Neuronal stem cell (in vitro differentiated cells): ENCODE measurements at places on chromosomes 6 and 20.

- DNase-seq, result no peak
Measured at GRCh38 chr20:34401741-34402455, 38.8 kb downstream of the ITCH start.

DNA sequence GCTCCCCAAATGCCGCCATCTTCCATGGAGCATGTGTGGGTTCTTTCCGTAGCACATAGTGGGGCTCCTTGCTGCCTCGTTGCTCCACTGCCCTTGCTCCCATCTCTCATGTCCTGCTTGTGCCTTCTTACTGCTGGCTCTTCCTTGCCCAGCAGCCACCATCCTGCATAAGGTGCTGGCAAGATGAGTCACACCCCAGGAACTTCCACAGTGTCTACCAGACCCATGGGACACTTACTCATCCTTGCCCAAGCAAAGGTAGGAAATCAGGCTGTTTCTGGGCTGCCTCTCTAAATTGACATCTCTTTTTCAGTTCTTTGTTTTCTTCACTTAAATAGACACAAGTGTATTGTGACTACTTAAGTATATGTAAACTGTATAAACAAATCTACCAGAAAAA, 39.4 kb upstream of the RGS17 start:
- DNase-seq, result no peak

- no peak for DNase-seq
Measured at GRCh38 chr6:38215651-38216311, 396.3 kb downstream of the ZFAND3 start.

DNA sequence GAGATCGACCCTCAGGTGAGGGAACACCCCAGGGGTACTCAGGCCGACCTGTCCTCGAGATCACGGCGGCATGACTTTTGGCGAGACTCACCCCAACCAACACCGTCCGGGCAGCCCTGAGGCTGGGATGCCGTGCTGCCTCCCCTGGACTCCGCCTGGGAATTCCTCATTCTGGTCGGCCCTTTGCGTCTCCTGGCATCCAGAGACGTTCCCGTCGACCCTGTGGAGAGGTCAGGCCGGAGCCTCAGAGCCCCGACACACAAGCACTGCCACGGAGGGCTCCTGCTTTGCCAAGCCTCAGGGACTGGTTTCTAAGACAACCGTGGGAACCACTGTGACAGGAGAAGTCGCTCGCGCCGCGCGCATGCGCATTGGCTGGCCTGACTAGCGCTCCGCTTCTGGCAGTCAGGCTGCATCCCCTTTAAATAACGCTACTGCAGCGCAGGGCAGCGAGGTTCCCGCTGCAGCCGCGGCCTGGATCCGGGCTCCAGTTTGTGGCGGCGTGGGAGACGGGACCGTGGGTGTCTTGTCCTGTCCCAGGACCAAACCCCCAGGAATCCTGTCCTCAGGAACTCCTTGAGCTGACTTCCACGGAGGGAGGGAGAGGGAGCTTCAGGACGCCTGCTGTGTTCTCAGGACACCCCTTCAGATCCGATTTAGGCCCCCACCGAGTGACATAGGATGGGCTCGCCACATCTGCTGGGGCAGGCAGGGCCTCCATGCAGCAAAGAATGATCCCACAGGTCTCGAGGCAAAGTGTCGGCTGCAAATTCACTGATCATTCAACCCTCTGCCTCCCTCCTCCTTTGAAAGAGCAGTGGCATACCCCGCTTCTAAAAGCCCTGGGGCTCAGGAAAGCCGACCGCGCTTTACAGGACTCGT, 163.2 kb upstream of the ZNF337 start:
- no peak for DNase-seq

- no peak for DNase-seq
Measured at GRCh38 chr6:6699741-6700367, 111.3 kb downstream of the LY86 start.

DNA sequence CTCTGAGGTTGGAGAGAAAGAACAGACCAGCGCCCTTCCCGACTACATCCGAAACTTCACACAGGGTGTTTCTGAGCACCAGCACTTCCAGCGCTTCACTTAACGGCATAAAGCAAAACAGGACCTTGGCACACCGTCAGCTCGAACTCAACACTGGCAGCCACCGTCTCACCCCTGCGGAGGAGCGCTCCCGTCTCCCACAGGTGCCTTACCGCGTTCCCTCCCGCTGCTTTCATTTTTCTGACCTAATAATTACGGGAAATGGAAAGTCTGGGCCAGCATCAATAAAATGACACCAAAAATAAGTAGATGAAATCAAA, 37.7 kb upstream of the SYNJ2 start:
- DNase-seq, result no peak

GRCh38 chr6:3876866-3877265, 27.7 kb downstream of the FAM50B start:
- no peak for DNase-seq
